ENCODE measurements at places on chromosomes 12 and 14. TPM values are rescaled to one million over a fixed set of nuclear protein-coding genes. Genes with fewer than 3 reads are reported as not detected.

The LRFN5 gene
- total RNA-seq, result 10.0 TPM

The CDC42BPB gene
- total RNA-seq, result 34.8 TPM

The VSIG10 gene
- 11.8 TPM for total RNA-seq

The C12orf54 gene
- 0.31 TPM for total RNA-seq

The DEPDC4 gene
- 1.6 TPM for total RNA-seq

The LRRIQ1 gene
- 0.53 TPM for total RNA-seq

The LRTM2 gene
- 0.58 TPM for total RNA-seq

The NDUFA12 gene
- total RNA-seq, result 124 TPM

The CLBA1 gene
- total RNA-seq, result 5.1 TPM

The PTGES3 gene
- total RNA-seq, result 73.6 TPM

The ERH gene
- 83.6 TPM for total RNA-seq

The USP44 gene
- total RNA-seq, result 3.4 TPM

The NFATC4 gene
- 54.5 TPM for total RNA-seq

The CMA1 gene
- total RNA-seq, result 0.13 TPM

The TTC6 gene
- 0.27 TPM for total RNA-seq

The OR6C2 gene
- total RNA-seq, result not detected

The WNT1 gene
- not detected for total RNA-seq

The P2RX7 gene
- total RNA-seq, result 1.6 TPM

The ATP23 gene
- total RNA-seq, result 12.6 TPM

The SLC5A8 gene
- 0.04 TPM for total RNA-seq

The TRHDE gene
- total RNA-seq, result 2.3 TPM

The ZNF891 gene
- total RNA-seq, result 1.9 TPM

The SRGAP1 gene
- 4.8 TPM for total RNA-seq

The SLC6A13 gene
- 2.4 TPM for total RNA-seq

The KCNA5 gene
- 2.9 TPM for total RNA-seq

The TRIM9 gene
- total RNA-seq, result 0.49 TPM

The ZCRB1 gene
- 81.8 TPM for total RNA-seq

The POLR3B gene
- total RNA-seq, result 9.8 TPM

The CMKLR1 gene
- 3.0 TPM for total RNA-seq

Data from muscle of leg (tissue), 16 donors.